ENCODE measurements at places on chromosomes 7 and 10. TPM values are rescaled to one million over a fixed set of nuclear protein-coding genes. Genes with fewer than 3 reads are reported as not detected.

- no peak for DNase-seq
Observed at GRCh38 chr10:125820701-125821100, 2.4 kb downstream of the UROS start.

DNA sequence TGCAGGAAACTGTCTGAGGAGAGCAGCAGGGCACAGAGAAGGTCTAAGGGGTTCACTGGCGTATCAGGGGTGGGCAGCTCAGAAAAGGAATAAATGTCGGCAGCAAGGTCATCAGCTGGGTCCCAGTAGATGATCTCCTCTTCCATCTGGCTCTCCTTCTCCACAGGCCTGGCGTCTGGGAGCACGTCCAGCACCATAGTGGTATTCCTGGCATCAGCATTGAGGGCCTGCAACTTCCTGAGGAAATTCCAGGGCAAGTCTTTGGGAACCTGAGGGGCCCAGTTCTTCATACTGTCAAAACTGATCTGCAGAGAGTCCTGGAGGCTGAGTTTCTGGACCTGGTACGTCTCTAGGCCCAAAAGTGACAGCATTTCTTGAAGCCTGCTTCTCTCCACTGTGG is 9.6 kb upstream of the MRPS24 start:
- no peak for DNase-seq

- DNase-seq, result no peak
Observed at GRCh38 chr7:39285256-39285655, 280.9 kb upstream of the YAE1 start.

GRCh38 chr7:113207441-113207840 is 89.1 kb upstream of the SMIM30 start:
- no peak for DNase-seq

DNA sequence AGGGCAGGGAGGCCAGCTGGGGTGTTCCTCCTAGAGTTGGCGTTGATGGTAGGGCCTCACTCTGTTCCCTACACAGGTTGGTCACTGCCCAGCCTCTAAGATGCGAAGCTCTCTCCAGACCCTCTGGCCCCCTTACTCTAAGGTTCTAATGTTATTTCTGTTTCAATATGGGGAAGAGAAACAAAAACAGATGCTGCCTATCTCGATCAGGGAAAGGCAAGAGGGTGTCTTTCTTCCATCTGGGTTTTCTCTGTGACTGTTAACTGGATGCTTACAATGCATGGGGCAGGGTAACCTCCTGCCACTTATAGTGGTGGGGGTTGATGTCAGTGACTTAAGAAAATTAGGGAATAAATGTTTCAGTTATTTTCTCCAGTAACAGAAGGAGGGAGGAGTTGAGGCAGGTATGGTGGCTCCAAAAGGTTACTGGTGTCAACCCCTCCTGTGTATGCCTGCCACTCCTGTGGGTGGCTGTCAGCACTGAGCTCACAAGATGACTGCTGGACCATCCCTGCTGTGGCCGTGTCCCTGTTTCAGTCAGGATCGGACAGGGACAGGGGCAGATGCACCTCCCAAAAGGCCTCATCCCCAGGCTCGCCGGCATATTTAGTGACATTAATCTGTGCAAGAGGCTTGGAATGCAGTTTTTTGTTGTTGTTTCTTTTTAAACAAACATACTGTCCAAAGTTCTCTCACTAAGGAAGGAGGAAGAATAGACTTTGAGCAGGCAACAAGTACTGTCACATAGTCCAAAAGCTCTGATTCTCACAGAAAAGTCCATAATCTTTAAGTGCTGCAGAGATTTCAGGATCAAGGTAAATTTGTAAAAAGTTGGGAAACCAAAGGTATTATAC is 39.6 kb upstream of the SYPL1 start:
- no peak for DNase-seq

- DNase-seq, result no peak
Observed at GRCh38 chr10:58064714-58065528, 202.8 kb downstream of the IPMK start.

DNA sequence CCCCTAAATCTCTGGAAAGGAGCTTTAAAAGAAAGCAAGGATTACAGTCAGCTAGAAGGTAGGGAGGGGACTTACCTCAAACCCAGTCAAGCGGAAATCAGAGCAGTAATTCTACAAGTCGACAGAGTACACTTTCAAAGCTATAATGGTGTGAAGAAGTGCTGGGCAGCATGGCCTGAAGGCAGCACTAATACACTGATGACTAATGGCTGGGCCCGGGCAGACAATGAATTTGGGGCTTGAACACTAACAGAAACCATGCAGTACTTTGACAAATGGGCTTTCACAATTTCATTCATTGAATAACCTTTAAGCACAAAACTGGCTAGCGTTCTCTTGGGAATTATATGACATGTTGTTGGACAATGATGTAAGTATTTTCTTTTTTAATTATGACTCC is 4.7 kb downstream of the GLI3 start:
- DNase-seq, result no peak

GRCh38 chr7:37285706-37286453 is 162.8 kb downstream of the ELMO1 start:
- no peak for DNase-seq

DNA sequence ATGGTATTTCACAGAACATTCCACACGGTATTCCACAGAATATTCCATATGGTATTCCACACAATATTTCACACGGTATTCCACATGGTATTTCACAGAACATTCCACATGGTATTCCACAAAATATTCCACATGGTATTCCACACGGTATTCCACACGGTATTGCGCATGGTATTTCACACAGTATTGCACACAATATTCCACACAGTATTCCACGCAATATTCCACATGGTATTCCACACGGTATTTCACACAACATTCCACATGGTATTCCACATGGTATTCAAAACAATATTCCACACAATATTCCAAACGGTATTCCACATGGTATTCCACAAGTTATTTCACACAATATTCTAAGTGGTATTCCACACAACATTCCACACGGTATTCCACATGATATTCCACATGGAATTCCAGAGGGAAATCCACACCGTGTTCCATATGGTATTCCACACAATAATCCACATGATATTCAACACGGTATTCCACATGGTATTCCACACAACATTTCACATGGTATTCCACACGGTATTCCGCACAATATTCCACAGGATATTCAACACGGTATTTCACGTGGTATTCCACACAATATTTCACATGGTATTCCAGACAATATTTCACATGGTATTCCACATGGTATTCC is 136.7 kb upstream of the CHST15 start:
- DNase-seq, result no peak

DNA sequence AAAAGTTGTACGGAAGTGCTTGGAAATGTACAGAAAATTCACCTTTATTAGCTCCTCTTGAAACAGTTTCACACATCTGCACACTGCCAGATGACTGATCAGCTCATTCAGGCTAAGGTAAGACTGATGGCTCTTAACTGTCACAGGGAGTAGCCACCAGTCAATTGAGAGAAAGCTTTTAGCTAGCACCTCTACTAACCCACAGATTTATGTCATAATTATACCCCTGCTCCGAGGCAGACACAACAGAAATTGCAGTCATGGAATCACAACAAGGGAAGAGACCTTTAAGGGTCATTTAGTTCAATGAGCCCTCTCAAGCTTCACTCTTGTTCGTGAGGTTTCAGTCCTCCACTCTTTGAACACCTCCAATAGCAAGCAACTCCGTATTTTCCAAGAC is 235.4 kb downstream of the TRIL start:
- DNase-seq, result no peak

DNA sequence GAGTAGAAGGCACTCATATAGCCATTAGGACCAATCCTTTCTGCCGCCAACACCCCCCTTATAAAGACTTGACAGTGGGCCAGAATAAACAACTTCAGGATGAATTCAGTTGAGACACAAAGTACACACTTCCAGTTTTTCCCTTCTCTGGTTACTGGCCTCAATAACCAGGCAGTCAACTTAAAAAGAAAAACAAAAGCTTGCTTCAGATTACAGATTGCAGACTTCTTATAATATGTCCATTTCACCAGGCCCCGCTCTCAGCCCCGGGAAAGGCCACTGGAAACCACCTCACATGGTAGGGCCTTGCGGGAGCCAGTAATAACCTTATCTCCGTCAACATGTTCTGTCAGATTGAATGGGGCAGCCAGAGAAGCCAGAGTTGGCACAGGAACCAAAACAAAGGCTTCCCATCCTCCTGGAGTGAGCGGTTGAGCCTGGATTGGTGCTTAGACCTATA is 108.8 kb downstream of the EGFR start:
- no peak for DNase-seq

- no peak for DNase-seq
Observed at GRCh38 chr10:88455831-88456230, 127.3 kb downstream of the RNLS start.

DNA sequence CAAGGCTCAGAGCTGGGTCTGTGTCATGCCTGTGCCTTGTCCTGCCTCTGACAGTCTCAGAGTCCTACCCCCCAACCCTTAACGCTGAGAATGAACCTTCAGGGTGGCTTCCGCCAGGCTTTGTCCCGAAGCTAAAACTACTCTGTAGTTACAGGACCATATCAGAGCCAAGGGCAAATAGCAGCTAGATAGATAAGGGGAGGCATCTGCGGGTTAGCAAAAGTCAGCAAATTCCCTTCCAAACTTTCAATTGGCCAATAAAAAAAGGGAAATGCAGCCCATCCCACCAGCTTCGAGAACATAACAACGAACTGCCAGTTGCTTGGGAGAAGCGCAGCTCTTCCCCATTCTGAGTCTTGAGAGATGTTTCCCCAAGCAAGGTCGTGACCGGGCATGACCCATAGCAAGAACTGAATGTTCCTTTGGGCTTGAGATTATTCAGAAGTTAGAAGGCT is 17.7 kb downstream of the CCL24 start:
- DNase-seq, result no peak

DNA sequence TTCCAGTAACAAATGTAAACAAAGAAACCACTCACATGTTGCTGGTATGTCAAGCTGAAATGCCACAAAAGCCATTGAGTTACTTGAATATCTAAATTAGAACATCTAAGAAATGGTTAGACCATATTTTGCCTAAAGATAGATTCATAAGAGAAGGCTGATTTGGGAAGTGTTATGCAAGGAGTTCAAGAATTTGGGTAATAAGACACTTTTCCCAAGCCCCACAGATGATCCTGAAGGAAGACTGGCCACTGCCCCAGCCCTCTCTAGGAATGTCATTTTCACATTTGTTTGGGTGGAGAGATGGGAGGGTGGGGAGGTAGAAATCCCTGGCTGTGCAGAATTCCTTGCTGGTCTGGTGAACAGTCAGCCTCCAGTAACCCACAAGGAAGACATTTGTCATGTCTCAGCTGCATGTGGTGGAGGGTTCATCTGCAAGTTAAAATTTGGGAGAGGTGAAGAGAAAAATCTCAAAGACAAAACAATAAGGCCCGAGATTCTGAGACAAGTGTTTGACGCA is 427.2 kb upstream of the KLF6 start:
- DNase-seq, result no peak

DNA sequence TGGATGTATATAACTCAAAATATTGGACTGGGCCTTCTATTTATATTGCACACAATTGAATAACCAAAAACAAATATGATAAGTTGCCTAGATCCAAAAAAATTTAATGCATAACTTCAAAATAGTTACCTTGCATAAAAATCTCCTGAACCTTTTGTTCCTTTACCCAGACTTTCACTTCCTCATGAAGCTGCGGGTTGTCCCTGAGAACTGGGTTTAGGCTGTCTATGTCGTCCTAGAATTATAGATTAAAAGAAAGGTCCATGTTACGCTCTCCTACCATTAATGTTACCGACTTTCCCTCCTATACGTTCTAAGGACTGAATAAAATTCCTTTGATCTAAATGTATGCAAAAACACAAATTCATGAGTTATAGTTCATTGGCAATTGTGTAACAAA is 86.6 kb downstream of the NRBF2 start:
- DNase-seq, result no peak

DNA sequence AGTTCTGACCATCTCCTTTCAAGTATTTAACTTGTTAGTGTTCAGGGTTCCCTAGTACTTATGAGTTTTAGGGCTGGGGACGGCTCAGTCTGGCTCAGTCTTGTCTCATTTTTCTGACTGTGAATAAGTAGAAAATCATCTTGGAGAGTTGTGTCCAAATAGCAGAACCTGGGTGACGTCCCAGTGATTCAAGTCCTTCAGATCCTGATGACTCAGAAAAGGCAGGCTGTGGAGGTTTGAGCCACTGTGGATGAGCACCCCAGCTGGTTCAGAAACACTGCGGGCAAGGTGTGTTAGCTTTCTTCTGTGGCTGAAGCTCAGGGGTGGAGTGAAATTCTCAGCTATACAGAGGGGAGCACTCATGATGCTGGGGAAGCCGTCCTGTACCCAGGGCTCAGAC is 154.4 kb upstream of the NPY start:
- DNase-seq, result no peak

DNA sequence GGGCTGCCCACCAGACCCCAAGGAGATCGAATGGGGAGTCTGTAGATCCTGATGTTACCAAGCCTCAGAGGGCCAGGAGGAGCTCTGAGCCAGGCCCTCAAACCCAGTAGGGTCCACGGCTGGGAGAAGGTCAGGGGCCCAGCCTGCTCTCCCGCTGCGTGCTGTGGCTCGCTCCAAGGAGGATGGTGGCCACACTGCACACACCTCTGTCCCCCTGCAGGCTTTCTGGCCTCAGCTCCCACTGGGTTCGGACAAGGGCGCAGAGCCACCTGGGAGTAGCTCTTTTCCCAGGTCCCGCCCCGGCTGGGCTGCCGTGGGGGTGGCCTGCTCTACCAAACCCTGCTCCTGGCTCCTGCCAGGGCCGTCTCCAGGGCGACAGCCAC is 175.8 kb downstream of the ZNF248 start:
- no peak for DNase-seq

DNA sequence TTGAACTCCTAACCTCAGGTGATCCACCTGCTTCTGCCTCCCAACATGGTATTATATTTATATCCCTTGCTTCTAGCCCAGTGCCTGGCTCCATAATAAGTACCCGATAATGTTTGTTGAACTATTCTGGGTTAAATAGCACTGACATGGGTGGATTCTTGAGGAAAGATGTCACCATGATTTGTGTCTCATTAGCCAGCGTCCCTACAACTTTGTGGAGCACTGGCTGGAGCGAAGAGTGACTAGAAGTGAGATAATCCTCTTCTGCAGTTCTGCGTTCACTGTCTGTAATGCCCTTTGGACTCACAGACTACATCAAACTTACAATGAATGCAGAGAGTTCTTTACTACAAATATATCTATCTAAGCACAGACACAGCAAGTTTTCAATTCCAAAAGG is 16.9 kb upstream of the AKR1E2 start:
- no peak for DNase-seq

- no peak for DNase-seq
Observed at GRCh38 chr10:47287805-47288204, 12.2 kb upstream of the GDF10 start.

Gene PLXNA4
- total RNA-seq, result 12.8 TPM

Gene OR6V1
- not detected for total RNA-seq

Gene NFE2L3
- 0.57 TPM for total RNA-seq

Gene CALHM2
- 12.7 TPM for total RNA-seq

Gene ITPRID1
- not detected for total RNA-seq

Gene GRID2IP
- total RNA-seq, result not detected

Gene VGF
- 0.08 TPM for total RNA-seq

Gene NXPH1
- not detected for total RNA-seq

Gene UPK3B
- 0.38 TPM for total RNA-seq

Gene MYO1G
- total RNA-seq, result 2.4 TPM

All from cardiac septum (tissue), 1 donor.